ENCODE measurements at places on chromosomes 4 and X.

DNA sequence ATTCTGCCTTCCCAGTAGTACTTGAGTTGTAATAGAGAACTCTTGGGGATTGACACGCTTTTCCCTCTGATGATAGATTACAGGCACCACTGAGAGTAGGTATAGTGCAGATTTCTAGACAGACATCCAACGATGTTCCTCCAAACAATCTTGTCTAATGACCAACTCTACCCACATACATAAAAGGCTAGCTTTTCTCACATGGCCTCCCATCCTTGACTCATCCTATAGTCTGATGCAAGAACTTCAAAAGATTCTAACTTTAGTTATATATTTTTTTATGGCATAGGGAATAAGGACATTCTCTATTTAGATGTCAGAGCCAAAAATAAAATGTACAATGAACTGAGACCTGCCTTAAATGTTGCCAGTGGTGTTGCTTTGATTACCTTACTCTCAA, 60.9 kb downstream of the GLRA2 start:
- DNase-seq = no peak

- no peak for DNase-seq
These were observed 109.4 kb downstream of the GPR143 start for GRCh38 chrX:9656277-9656676.

DNA sequence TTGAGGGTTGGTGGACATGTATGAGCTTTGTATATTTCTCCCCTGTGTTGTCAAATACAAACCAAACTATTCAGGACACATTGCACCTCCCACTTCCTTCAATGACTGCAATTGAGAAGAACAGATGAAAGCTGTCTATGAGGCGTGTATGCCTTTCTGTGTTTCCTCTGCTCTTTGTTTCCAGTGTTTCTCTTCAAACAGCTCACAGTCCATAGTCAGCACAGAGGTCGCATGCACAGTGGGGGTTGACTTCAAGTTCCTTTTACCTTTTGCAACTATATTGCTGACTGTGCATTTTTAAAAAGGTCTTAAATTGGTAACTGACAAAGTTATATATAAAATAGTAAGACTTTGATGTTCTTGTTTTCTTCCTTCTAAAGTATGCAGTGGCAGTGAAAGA, 957.8 kb downstream of the C4orf33 start:
- no peak for DNase-seq

- DNase-seq = no peak
These were observed 127.6 kb upstream of the RBPJ start for GRCh38 chr4:26192899-26193869.

- DNase-seq = no peak
These were observed 364.8 kb downstream of the PDGFC start for GRCh38 chr4:156606554-156607477.

- DNase-seq = no peak
These were observed 197.1 kb upstream of the PDE5A start for GRCh38 chr4:119825696-119826095.

DNA sequence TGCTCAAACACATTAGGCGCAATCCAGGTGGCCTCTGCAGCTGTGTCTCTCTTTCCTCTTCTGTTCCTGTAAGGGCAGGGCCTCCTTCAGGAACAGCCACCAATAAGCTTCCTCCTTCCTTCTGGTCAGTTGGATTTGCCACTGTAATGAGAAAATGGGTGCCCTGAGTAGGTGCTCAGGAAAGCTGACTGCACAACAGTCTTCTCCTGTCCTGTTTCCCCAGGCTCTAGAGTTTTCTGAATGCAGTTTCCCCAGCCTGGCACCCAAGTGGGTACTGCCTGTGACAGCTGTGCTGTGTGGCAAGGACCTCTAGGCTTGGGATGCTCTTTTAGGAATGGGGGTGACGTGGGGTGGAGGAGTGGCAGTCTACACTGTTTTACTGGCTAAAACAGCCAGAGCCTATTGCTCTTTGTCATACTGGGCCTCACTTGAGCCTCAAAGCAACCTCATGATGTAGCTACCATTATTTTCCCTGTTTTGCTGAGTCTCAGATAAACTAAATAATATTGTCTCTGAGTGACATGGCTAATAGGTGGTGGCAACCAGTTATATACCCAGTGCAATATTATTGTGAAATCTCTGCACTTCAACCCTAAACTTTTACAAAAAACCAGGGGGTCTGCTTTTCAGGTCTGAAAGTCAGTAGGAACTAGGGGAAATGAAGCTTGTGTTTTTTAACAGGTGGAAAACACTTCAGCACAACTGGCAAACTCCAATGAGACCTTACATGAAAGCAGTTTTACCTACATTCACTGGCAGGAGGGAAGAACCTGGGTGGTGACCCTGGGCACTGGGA, 1.2 kb downstream of the CXCL2 start:
- no peak for DNase-seq

- no peak for DNase-seq
These were observed 14.6 kb upstream of the SLC25A4 start for GRCh38 chr4:185128272-185129119.

- DNase-seq = no peak
These were observed 34.2 kb downstream of the ARHGEF9 start for GRCh38 chrX:63750811-63751210.

GRCh38 chr4:122612540-122612939, 8.3 kb downstream of the IL21 start:
- no peak for DNase-seq

DNA sequence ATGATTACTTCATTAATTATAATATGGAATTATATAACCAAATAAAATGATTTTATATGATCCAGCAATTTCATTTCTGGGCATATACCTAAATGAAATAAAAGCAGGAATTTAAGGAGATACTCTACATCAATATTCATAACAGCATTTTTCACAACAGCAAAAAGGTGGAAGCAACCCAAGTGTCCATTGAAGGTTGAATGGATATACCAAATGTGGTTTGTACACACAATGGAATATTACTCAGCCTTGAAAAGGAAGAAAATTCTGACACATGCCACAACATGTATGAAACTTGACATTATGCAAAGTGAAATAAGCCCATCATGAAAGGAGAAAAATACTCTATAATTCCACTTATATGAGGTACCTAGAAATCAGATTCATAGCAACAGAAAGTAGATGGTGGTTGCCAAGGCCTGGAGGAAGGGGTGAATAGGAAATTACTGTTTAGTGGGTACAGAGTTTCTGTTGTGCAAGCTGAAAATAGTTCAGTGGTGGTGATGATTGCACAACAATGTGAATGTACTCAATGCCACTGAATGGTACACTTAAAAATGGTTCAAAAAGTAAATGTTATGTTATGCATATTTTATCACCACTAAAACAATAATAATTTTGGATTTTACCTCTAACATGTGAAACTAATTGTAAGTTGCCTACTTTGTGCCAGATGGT, 471.5 kb downstream of the SPRY1 start:
- DNase-seq = no peak

GRCh38 chrX:25650216-25650820, 487.8 kb upstream of the MAGEB18 start:
- no peak for DNase-seq

DNA sequence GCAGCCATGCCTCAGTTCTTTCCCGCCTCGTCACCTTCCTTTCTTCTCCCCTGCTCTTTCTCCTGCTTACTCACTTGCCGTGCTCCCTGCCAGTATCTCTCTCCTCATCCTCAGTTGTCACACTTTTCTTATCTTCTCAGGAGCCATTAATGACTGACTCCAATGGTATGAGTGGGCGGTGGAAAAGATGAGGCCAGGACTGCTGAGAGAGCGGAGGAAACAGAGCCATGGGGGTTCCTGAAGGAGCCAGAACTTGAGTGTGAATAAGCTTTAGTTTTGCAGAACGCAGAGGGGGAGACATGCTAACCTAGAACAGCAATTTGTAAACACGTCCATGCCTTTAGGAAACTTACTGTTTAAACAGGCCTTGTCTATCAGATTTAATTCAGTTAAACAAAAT, 126.5 kb downstream of the CHIC2 start:
- no peak for DNase-seq

Data from OCI-LY7 (cell line).